ENCODE measurements at places on chromosomes 6 and 20.

DNA sequence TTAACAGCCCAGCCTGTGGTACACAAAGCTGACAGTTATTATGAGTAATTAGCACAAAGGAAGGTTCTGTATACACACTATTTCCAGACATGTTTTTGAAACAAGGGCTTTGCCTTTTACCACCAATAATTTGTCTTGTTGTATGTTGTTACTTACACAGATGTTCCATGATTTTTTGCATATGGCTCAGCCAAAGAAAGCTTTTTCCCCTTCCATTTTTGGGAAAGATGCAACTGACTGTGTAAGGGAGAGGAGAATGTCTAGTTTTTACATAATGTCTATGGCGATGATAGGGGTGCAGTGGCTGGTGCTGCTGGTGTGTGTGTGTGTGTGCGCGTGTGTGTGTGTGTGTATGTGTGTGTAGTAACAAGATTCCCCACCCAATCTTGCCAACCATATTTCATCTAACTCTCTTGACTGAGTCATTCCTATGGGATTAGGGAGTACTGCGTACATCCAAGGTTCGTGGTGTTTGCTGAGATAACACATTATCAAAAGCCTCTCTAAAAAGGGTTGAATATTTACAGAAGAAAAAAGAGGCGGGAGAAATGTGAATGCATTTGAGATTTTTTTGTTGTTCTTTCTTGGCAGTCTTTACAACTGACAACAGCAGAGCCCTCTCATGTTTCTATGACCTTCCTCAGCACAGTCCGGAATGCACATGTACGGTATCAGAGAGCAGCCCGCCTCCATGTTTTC, 192.2 kb downstream of the GMPR start:
- DNase-seq = peak; percentile 73

GRCh38 chr6:163672710-163673109, 258.2 kb downstream of the QKI start:
- DNase-seq = no peak

DNA sequence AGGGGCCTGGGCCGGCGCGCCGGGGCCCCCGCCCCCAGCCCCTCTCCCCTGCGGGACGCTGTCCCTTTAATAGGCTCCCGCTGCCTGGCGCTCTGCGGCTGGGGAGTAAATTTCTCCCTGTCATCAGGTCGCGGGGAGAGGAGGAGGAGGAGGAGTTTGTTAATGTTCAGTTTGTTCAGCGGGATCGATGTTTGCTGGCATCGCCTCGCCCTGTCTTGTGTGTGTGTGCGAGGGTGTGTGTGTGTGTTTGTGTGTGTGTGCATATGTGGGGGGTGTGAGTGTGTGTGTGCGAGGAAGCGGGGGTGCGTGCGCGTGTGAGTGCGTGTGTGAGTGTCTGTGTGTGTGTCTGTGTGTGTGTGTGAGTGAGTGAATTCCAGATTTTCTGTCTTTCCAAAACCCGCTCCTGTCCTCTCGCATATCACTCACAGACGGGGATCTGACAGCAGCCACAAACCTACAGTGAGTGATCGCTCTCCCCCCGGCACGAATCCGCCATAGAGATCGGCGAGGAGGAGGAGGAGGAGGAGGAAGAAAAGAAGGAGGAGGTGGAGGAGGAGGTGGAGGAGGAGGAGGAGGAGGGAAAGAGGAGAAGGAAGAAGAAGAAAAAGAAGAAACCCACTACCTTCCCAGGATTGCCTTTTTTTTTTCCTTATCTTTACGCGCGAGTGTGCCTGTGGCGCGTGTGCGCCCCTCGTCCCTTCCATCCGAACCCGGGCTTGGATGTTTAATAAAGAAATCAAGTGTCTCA, at the start of gene TSHZ2:
Gene TSHZ2, plus strand, starts transcription at position 169 of the 748 bp plus-strand sequence. CDS start 936 bp downstream, outside the sequence.
- peak; percentile 77 for DNase-seq

DNA sequence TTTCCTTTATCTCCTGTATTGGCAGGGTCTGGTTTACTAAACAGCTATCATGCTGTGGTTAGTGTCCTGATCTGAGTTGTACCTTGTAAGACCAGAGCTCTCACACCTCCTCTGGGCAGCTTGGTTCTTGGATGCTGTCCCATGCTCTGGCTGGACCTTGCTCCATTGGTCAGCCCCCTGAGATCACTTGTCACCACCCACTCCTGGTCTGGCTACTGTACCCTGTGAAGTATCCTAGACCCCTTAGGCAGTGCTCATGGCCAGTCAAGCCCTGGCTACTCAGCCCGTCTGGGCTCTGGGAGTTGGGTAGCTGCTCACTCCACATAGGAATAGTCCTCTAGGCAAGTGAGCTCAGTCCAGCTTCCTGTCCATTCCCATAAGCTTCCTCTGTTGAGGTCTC, 31.1 kb downstream of the ADGRF4 start:
- no peak for DNase-seq

DNA sequence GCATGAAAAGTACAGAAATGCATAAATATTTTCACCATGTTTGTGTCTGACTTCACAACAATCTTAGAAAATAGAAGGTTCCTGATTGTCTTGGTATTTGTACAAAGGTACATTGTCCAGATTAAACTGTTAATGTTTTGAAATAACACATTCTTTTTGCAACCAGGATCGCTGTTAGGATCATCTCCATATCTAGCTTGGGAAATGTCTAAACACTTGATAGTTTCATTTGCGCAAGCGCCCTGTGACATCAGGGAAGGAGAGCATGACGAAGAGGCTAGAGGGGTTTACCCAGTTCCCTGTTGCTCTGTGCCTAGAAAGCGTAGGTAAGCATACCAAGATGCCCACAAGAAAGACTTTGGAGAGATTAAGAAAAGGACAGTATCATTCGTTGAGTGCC, 19.4 kb downstream of the ALDH8A1 start:
- peak; percentile 36 for DNase-seq

- no peak for DNase-seq
These were observed 112.1 kb upstream of the BCLAF1 start for GRCh38 chr6:136401749-136402148.

GRCh38 chr20:64065062-64065973, 2.3 kb downstream of the TCEA2 start:
- no peak for DNase-seq

GRCh38 chr6:107600121-107600520, 110.2 kb downstream of the SOBP start:
- DNase-seq = peak; percentile 39

- DNase-seq = peak; percentile 21
These were observed 128.0 kb downstream of the RIN2 start for GRCh38 chr20:19885939-19886660.

DNA sequence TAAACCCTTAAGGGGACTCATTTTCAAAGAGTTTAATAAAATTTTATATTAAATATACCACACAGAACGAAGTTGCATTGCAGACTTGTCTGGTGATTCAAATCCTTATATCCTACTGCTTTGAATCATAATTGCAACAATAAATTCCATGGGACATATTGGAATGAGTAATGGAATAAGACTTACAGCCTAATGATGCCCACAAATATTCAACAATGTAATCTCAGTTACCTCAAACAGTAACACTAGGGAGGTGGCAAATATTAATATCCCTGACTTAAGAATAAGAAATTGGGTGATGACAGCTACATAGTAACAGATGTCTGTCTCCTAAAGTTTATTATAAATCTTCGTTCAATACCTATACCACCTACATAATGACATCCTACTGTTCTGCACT, 52.6 kb downstream of the BMP5 start:
- no peak for DNase-seq

DNA sequence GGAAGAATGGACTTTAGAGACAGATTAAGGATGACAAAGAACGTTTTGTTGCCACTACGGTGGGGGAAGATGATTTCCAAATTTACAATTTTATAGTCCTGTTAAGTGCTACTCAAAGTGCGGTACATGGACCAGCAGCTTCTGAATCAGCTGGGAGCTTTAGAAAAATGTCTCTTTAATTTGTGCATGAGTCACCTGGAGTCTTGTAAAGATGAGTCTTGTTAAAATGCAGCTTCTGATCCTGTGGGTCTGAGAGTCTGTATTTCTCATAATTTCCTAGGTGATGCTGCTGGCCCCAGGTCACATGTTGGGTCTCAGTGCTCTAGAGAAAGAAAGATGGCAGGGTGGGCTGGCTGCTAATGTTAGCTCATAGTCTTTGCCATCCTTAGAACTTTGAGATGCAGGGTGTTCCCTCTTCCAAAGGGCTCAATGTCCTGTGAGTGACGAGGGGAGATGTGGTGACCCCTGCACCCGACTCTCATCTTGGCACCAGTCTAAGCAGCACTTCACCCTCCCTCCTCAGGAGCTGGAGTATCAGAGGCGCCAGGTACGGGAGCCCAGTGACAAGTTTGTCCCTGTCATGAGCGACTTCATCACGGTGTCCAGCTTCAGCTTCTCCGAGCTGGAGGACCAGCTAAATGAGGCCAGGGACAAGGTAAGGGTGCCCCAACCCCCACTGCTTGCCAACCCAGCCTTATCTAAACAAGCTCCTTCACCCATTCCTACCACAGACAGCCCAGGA, 34.5 kb downstream of the MOCS1 start:
- DNase-seq = no peak

- no peak for DNase-seq
These were observed 183.2 kb upstream of the ZNF217 start for GRCh38 chr20:53776858-53777257.

DNA sequence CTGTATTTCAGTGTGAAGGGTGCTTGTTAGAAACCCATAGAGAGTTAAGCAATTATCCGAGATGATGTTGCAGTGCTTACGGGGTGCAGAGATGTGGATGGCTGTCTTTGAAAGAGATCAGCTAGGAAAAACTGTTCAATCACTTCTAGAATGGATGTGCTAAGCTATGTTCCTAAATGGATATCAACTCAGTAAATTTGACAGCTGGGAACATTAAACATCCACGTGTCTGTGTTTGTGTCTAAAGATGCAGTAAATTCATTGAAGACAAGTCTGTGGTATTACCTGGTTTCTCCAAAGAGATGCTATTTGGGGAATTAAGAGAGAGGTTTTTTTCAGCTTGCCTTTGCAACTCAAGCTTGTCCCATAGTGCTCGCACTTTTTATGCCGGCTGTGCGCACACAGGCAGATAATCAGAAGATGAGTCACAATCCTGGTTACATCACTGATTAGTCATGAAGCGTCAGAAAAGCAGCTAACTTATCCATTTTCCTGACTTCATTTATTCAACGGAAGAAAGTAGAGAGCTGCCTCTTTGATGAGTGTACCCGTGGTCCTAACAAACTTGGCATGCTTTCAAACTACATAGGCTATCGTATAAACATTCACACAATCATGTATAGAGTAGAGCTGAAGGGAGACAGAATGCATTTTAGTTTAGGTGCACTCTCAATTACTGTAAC, 691.7 kb upstream of the SLC35B3 start:
- DNase-seq = no peak

DNA sequence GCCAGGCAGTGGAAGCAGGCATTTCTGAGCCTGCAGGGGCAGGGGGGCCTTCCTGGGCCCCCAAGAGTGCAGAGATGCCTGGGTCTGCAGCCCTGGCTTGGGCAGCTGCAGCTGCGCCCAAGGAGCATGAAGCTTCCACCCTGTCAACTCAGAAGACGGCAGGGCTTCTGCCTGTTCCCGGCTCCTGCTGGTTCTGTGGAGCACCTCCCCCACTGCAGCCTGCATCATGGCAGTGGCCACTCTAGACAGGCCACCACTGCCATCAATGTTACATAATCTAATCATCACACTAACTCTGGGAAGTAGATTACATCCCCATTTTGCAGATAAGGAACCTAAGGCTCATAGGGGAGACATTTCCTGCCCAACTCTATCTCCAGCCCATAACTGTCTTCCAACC, 21.1 kb upstream of the TOP1 start:
- no peak for DNase-seq

DNA sequence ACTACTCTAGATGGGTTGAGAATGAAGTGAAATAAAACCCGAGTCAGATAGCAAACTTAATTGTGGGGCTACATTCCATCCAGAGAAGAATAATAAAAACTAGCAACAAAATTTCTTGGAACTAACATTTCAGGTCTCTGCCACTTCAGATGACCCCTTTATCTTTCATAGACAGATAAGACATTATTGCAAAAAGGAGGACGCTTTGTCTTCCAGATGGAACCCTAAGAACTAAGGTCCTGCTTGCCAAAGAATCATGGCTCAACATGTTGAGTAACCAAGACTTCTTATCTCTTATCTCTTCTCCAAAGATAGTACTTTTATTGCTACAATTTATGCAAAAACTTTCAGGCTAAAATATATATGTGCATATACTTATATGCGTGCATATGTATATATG, 221.1 kb upstream of the PREP start:
- no peak for DNase-seq

GRCh38 chr20:51275826-51276225, 252.9 kb upstream of the KCNG1 start:
- peak; percentile 81 for DNase-seq

GRCh38 chr6:87922196-87922946, 125.3 kb upstream of the SPACA1 start:
- DNase-seq = no peak

DNA sequence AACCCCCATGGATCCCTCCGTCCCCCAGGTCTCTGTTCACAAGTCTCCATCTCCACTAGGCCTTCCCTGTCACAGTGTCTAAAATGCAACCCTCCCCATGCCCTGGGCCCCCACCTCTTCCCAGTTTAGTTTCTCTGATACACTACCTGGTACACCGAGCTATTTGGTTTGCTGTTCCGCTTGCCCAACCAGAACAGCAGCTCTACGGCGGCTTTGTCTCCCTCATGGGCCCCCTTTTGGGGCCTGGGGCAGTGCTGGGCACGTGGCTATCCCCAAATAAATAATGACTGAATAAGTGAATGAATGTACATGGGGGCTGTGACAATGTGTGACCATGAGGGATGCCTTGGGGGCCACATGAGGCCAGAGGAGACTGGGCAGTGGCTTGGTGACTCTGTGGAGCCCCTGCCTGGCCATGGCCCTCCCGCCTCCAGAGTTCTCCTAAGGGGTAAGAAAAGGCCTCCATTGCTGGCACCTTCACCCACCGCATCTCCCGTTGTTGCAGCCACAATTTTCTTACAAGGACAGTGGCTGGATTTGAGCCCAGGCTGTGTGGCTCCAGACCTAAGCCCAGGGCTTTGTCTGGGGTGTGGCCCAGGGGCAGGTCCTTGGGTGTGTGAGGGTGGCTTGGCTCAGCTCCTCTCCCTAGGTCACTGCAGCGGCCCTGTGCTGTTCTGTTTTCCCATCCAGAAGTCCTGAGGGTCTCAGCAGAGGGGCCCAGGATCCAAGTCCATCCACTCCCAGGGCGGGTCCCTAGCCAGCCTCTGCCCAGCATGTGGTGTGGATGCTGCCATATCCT, 408.5 kb upstream of the SULF2 start:
- no peak for DNase-seq

DNA sequence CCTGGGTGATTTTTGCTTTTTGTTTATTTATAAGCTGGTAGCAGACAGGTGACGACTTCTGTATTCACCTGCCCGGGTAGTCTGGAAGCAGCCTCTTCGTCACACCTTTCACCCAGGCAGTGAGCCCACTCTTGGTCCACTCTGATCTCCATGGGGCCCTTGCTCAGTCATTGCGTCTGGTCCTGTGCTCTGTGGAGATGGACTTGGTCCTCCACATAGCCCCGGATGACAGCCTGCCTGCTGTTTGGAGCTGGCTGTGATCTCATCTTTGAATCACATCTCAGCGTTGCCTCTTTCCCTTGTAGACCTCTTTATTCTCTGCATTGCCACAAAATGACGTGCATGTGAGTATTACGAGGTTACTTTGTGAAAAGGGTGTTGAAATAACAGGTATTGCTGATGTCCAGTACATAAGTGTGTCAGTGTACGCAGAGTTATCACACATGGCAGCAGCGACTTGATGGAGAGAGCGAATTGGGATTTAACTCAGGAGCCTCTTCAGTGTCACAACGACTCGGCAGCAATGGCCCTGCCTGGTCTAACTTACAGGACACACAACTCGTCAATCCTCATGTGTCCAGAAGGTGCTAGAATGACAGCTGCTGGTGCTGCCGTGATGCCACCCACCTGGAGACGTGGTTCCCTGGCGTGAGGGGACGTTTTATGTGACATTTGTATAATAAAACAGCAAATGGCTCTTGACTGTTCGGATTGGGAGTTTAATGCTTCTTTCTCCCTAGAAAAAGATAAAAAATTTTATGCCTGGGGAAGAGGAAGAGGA, 24.2 kb upstream of the FRMD1 start:
- no peak for DNase-seq

All from cardiac muscle cell (in vitro differentiated cells and primary cell).